ENCODE measurements at places on chromosomes 3 and 15. TPM values are rescaled to one million over a fixed set of nuclear protein-coding genes. Genes with fewer than 3 reads are reported as not detected.

GRAMD2A gene
- total RNA-seq, result 2.5 TPM

- DNase-seq, result no peak
Measured at GRCh38 chr15:38814891-38815290, 250.3 kb upstream of the RASGRP1 start.

GRCh38 chr15:39914977-39915376 lies 5.1 kb downstream of the GPR176 start:
- no peak for DNase-seq

DNA sequence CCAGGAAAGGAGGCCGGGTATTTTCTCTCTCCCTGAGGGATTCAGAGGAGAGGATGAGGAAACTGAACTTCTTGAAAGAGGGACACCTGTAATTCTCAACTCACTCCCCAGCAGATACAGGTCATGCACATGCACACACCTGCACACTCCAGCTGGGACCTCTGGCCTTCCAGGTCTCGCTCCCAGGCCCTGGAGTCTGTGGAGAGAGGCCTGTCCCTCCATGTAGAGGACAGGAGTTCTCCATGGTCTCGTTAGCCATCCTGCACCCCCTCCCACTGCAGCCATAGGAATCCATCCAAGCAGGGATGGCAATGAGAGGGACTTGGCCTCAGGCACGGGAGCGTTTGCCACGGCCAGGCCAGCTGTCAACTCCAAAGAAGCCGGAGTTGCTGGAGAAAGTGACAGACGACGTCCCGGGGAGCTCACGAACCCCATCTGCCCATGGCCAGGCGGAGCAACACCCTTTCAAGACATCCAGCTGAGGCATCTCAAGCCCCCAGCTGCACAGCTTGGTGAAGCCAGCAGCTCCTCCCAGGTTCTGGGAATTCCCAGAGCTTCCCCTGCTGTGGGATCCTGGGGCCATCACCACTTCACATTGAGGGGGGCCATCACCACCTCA lies 223.3 kb downstream of the UACA start:
- no peak for DNase-seq

GRCh38 chr3:60010781-60011180 lies 961.0 kb upstream of the CFAP20DC start:
- DNase-seq, result no peak

DNA sequence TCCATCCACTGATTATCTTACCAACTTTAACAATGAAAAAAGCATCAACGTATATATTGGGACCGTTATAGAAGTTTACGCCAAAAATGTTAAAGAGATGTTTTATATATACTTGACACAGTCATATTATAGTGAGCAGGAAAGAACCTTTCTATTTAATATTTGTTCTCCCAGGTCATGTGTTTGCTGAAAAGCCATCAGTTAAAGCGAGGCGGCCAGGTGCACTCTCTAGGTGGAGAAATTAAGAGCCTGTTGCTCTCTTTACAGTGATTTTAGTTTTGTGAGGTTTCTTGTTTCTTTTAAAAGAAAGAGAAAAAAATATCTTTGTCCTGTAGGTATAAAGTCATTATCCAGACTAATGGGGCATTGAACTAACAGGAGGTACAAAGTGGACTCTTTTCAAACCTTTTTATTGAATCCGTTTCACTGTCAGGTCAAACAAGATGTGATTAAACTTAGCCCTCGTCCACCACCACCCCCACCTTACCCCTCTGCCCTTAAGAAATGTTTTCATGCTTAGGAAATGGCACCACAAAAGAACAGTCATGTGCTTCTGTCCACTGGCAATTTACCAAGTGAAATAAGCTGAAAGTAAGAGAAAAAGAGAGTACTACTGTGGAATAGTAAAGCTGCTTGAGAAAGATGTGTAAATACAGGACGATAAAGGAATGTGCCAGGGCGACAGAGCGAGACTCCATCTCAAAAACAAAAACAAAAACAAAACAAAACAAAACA lies 279.9 kb downstream of the PTPRG start:
- no peak for DNase-seq

DNA sequence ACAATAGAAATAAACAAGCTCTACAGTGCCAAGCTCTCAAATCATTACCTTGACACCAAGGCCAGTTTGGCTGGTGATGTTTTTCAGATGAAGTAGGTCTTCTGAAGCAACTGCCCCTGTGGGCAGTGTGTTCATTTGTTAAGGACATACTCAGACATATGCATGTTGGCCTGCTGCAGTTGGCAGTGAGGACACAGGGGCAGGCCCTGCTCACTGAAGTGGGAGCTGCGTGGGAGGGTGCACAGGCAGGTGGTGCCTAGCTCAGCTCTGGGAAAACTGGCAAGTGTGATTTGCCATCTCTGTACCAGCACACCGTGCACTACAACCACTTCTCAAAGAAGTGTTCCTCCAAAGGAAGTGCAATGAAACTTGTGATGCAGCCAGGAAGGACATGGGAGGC lies 28.5 kb upstream of the SNRK start:
- DNase-seq, result no peak
